ENCODE measurements at places on chromosomes 5 and 9.

GRCh38 chr5:158234323-158235158 lies 375.6 kb upstream of the CLINT1 start:
- DNase-seq = peak; percentile 25

DNA sequence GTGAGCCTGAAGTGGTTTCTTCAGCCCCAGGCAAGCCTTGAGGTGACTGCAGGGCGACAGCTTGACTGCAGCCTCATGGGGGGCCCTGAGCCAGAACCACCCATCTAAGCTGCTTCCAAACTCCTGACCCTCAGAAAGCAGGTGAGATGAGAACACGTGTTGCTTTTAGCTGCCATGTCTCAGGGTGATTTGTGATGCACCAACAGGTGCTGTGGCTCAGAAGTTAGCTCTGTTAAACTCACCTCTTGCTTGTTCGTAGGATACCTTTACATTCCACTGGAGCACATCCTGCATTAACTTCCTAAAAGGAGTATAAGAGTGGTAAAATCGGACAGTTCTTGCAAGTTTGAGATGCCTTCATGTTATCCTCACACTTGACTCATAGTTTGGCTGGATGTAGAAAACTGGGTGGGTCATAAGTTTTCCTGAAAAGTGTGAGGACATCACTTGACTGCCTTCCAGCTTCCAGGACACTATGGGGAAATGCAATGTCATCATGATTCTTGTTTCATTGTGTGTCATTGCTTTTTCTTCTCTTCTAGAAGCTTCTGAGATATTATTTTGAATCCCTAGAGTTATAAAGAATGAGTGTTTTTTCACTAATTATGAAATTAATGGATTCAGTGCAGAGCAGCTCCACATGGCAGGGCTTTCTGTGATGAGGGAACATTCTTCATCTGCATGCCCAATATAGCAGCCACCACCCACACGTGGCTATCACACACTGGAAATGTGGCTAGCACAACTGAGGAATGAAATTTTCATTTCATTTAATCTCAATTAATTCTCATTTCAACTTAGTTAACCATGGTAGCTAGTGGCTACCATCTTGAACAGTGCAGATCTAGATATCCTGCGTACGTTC lies 92.3 kb downstream of the HSD17B3 start:
- DNase-seq = no peak

DNA sequence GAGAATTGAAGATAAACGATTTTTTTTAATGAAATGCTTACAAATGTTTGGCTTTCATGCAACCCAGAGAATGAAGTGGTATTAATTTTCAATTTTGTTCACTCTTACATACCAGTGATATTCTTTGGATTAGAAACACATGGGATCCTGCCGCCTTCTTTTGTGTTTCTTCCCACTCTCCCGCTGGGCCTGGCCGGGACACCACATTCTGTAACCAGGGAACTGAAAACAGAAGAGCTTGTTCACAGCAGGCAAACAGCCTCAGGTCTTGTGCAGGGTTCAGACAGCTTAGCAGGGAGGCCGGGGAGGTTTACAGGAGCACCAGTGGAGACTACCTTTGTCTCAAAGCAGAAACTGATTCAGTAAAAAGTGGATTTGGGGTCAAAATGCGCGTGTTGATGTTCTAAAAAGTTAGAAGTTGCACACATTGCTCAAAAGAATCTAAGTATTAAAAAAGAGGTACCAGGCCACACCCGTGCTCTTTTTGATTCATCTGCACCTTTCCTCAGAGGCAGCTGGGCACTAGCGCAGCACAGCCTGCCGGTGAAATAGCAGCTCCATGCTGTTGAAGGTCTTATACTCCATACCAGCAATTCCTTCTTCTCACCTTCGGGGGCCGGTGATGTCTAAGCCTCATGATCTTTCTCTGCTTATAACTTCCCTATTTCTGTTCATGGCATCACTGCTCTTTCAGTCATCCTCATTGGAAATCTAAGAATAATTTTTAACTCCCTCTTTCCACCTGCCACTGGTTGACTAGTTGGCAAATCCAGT lies 67.1 kb downstream of the GRAMD2B start:
- DNase-seq = no peak

DNA sequence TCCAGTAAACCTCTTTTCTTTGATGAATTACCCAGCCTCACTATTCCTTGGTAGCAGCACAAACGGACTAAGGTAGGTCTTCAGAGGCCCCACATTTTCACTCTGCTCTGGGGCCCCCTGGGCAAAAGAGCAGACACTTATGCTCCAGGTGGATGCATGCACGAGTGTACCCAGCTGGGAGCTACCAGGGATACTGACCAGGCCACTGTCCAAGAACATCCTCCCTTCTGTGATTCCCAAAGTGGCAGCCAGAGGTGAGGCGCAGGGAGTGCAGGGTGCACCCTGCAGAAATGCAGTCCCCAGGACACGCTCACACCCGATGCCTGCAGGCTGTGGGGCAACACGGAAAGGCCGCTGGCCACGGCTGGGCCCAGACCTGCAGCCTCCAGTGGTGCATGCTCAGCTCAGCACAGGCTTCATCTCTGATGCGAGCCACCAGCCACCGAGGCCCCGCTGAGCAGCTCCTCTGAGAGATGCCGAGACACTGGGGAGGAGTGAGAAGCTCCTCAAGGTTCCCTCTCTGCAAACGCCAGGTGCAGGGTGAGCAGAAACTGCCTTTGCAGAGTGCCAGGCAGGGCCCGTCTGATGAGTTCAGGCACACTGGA lies 48.1 kb upstream of the OLFM1 start:
- no peak for DNase-seq

DNA sequence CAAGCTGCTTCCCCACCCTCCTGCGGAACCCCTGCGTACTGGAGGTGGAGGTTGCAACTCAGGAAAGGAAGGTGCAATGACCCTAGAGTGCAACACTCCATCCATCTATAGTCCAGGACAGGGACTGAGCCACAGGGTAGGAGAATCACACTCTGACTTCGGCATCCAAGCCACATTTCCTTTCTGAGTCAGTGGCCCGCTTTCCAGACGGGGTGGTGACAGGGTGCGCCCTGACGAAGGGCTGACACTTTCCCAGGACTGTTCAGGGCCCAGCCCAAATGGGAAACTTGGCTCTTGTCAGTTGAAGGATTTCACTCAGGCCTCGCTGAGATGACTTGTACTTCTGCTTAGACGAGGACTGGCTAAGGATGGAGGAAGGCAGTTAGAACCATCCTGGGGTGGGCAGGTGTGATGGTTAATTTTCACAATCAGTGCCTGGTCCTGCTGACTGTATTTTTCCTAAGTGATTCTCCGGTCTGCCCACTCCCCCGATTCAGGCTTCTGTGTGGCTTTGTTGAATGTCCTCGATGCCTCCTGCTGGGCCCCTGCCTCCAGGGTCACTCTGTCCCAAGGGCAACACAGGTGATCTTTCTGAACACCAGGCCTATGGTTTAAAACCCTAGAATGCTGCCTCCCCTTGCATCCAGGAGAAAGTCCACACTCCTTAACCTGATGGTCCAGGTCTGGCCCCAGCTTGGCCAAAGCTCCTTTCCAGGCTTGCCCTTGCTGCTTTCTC lies 228.1 kb downstream of the FSTL4 start:
- no peak for DNase-seq

DNA sequence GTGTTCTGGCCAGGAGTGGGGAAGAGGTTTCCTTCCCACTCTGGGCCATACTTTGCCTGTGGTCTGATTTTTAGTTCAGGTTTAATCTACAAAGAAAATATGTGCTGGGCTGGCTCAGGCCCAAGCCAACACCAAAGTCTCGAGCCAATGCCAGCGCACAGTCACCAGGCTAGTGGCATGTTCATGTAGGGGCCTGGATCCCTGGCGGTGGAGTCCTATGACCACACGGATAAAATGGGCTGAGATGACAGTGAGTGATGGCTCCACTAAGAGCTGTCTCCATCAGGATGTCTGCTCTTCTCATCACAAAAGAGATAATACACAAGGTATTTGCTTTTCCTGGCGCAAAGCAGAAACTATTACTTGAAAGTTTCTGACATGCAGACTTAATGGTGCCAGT lies 92.9 kb upstream of the PTPN3 start:
- no peak for DNase-seq

DNA sequence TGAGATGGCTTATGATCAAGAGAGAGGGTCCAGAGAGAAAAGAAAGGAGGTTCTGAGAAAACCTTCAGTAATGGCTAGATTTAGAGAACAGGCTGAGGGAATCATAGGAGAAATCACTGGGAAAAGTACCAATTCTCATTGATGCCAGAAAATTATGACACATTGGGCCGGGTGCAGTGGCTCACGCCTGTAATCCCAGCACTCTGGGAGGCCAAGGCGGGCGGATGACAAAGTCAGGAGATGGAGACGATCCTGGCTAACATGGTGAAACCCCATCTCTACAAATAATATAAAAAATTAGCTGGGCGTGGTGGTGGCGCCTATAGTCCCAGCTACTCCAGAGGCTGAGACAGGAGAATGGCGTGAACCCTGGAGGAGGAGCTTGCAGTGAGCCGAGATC lies 29.5 kb upstream of the PLIN2 start:
- no peak for DNase-seq

DNA sequence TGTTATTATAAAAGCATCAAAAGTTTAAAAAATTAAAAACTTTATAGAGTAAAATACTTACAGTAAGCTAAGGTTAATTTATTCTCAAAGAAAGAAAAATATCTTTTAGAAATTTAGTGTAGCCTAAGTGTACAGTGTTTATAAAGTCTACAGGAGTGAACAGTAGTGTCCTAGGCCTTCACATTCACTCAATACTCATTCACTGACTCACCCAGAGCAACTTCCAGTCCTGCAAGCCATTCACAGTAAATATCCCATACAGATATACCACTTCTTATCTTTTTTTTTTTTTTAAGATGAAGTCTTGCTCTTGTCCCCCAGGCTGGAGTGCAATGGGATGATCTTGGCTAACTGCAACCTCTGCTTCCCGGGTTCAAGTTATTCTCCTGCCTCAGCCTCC lies 73.1 kb upstream of the FST start:
- no peak for DNase-seq

- DNase-seq = no peak
Measured at GRCh38 chr5:168972731-168973130, 328.2 kb downstream of the SLIT3 start.

DNA sequence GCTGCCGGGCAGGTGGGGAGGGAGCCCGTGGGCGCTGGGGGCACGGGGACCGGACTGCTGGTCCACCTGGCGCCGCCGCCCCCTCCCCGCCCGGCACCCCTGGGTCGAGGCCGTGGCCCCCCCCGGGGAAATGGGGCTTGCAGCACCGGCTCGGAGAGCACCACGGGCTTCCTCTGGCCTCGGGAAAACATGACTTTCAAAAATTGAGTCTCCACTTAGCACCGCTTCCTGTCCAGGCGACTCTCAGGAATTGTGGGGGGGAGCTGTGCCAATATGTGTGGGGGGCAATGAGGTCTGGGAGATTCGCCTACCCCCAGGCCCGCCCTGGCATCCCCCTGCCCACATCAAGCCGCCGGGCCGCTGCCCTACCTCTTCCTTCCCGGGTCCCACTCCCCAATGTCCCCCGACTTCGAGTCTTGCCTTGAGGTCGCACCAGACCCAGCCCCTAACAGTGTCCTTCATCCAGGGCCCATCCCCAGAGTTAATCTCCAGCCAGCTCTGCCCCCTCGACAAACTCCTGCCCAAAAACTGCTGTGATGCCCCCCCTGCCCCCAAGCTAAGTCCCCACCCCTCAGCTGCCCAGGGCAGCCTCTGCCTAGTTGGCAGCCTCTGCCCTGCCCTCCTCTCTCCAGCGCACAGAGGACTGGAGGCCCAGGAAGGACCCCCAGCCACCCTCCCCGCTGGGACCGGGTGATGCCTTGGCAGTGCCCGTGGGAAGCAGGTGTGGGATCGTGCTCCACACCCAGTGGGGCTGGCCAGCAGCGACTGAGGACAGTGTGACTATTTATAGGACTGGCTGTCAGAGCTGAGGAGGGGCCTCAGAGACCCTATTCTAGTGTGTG lies 3.9 kb downstream of the EGFL7 start:
- DNase-seq = no peak

DNA sequence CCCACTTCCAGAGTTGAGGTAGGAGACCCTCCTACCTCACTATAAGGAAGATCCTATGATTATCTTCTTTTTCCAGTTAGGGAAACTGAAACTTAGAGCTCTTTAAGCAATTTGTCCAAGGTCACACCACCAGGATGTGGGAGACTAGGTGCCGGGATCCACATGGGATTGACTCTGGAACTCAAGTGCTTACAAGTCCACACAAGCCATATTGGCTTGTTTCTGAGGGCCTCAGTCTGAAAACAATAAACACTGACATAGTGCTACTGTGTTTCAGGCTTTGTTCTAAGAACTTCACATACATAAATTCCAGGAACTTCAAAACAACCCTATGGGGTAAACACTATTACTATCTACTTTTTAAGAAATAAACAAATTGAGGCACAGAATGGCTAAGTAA lies 481.3 kb downstream of the ZSWIM6 start:
- DNase-seq = peak; percentile 7

DNA sequence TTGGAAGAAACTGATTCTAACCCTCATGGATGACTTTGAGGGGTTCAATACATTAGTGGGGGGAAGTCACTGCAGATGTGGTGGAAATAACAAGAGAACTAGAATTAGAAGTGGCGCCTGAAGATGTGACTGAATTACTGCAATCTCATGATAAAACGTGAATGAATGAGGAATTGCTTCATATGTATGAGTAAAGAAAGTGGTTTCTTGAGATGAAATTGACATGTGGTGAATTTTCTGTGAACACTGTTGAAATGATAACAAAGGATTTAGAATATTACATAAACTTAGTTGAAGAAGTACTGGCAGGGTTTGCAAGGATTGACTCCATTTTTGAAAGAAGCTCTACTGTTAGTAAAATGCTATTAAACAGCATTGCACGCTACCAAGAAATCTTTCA lies 113.0 kb downstream of the UGCG start:
- no peak for DNase-seq

DNA sequence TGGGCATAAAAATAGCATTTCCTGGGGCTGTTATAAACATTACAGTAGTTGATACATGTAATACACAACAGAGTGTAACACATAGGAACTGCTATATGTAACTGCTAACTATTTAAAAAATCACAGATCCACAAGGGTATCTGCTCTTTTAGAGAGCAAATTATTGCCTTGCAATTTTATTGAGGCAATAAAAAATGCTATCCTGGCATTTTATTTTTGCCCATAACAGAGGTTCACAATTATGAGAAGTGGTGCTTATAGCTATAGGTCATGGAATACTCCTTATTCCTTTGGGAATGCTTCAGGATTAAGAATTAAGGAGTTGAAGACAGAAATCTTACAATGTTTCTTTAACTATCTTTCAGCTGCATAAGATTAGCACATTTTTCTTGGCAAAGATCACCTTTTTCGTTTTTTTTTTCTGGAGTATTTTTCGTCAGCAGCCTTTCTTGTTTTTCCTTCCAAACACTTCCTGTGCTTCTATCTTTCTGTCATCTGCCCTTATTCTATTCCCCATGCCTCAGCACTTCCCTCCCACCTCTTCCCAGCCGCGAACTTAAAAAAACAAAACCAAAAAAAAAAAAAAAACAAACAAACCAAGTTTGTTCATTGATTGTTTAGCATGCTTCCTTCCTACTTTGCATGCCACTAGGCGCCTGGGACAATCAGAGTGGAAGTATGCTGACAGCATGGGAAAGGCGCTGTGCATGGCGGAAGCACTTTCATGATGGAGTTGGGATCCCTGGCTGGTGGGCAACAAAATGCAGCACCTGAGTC lies 264.2 kb downstream of the MAST4 start:
- DNase-seq = peak; percentile 40

DNA sequence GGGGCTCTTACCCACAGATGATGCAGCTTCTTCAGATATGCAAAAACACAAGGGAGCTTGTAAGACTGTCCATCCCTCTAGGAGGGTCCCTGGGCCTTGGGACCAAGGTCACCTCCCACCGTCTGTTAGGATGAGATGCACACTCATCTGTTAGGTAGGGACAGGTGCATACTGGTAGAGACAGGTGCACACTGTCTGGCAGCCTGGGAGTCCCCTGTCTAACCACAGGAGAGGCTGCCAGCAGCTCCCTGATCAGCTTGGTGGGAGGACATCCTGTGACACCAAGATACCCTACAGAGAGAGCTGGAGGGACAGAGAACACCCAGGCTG lies 13.2 kb downstream of the TSPAN17 start:
- DNase-seq = no peak

All from NCI-H2171 treated with DMSO at 0.1 percent for 48 hours (cell line).